ENCODE measurements at places on chromosomes 4 and X.

DNA sequence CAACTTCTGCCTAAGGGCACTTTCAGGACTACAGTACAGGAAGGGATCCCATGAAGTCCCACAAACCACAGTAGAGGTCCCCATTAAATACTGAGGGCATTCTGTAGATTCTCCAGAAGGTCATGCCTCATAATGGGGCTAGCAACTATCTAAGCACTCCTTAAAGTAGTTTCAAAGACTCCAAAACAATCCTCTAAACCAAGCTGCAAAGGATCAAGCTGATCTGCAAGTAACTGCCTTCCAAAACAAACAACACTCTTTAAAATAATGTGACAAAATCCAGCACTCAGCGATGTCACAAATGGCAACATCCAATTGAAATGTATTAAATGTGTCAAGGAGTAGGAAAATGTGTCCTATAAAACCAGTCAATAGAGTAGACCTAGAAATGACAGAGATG, 118.7 kb downstream of the FRYL start:
- DNase-seq = no peak

DNA sequence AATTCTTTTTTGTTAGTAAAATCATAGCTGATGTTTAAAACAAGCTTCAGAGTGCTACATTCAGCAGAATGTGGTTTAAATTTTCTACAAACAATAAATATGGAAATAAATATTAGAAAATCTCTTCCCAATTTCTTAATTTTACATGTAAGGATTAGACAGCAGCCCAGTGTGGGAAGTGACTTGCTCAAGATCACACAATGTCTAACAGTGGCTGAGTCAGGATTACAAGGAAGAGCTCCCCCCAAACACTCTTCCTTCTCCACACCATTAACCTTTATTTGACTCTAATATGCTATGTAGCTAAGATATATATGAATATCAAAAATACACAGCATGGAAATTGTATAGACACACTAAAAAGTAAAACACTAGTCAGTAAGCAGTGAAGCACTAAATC, 59.5 kb downstream of the SLC10A7 start:
- DNase-seq = no peak

GRCh38 chr4:82401600-82401999, 27.8 kb upstream of the HNRNPD start:
- no peak for DNase-seq

DNA sequence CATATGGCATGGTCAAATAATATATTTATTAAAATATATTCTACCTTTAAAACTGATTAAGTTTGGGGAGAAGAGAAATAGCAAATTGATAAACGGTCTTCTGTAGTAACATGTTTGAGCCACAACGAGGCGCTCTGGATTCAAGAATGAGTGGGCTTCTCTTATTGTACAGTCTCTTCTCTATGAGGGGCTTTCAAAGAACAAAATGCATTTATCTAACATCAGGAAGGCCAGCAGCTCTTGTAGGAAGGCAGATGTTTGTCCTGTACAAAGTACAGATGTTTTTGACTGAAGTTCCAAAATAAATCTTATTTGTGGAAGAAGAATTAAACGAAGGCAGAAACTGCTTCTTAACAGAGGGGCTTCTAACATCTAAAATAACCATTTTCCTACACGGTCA, 153.6 kb downstream of the RASL11B start:
- DNase-seq = no peak
